ENCODE measurements at places on chromosomes 1 and 21.

- no peak for DNase-seq
Measured at GRCh38 chr1:221868593-221869303, 126.9 kb upstream of the DUSP10 start.

DNA sequence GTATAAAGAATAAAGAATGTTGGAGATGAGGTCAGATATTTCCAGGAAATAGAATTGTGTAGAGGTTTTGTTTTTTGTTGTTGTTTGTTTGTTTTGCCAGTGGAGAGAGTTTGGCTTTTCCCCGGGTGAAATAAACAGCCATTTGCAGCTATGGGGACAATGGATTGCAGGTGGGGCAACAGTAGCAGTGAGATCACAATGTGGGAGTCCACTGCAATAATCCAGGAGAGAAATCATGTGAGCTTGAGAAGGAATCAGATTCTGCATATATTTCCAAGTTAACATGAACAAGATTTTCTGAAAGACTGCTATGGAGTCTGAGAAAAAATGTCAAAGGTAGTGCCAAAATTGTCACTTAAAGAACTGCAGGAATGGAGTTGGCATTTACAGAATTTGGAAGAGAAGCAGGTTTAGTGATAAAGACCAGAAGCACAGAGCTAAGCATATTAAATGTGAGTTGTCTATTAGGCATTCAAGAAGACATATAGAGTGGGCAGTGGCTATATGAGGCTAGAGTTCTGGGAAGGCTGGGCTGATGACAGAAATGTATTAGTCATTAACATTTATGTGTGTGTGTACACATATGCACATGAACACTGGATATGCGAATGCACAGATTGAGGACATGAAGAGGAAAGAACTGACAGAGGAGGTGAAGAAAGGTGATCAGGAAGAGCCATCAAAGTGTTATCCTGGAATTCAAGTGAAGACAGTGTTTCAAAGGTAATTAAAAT, 729.6 kb upstream of the PTBP2 start:
- DNase-seq: no peak

DNA sequence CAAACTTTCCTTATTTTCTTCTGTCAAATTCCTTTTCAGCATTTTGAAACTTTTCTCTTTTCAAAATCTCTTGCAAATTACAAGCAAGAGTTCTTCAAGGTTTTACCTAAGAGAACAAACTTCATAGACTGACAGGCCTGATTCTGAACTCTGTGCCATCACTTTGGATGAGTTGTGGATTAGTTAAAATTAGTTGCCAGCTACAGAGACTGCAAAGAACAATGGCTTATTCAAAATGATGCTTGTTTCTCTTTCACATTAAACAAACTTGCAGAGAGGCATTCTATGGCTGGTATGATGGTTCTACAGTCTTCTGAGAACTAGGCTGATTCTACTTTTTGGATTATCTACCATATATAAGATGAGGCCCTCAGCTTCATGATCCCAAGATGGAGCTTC, 3.8 kb downstream of the LRRC8B start:
- DNase-seq: no peak

DNA sequence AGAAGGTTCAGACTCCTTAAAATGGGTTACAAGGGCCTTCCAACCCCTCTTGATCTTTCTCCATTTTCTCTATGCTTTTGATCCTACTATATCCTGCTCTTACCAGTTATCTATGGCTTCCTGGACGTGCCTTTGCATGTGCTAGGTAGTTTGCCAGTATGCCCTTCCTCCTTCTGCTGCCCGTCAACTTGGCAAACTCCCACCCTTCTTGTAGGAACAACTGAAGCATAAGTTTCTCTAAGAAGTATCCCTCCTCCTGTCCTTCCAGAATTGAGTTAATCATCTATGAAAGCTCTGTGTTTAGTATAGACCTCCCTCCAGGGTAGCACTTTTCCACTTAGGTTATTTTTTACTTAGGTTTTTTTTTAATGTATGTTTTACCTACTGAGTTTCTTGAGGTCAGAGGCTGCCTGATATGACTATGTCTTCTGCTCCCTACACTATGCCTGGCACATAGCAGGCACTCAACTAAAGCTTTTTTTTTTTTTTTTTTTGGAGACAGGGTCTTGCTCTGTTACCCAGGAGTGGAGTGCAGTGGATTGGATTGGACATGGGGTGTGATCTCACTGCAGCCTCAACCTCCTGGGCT, 10.0 kb upstream of the IGSF3 start:
- DNase-seq: no peak

GRCh38 chr1:215595231-215595630, 28.1 kb downstream of the KCTD3 start:
- DNase-seq: no peak

- DNase-seq: no peak
Measured at GRCh38 chr1:96999191-96999590, 277.6 kb downstream of the PTBP2 start.

Data from COR-L47 (cell line).